ENCODE measurements at places on chromosomes 3 and 15.

DNA sequence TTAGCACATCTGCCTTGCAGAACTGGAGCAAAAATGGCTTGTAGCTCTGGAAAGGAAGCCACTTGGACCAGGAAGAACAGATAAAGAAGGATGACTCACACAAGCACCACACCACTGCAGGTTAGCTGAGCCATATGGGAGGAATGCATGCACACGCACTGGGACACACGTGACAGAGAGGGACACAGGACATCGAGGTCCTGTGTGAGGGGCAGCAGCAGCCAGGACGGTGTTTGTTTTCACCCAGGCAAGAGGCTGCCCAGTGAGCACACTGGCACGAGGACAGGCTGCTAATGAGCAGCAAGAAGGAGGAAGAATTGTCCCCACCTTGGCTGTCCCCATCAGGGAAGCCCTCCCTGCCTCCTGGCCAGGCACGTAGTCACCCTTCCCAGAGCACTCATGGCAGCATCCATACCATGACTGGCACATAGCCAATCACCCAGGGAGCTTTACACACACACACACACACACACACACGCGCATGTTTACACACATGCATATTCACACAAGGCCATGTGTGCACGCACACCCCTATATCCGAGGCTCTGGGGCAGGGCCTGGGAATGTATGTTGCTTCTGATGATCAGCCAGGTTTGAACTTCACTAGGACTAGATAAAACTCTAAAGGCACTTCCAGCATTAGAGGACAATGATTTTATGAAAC, 24.0 kb upstream of the SPTBN5 start:
- DNase-seq, result peak; percentile 75

- DNase-seq, result no peak
These were observed 632.2 kb downstream of the MAGI1 start for GRCh38 chr3:65406470-65406869.

DNA sequence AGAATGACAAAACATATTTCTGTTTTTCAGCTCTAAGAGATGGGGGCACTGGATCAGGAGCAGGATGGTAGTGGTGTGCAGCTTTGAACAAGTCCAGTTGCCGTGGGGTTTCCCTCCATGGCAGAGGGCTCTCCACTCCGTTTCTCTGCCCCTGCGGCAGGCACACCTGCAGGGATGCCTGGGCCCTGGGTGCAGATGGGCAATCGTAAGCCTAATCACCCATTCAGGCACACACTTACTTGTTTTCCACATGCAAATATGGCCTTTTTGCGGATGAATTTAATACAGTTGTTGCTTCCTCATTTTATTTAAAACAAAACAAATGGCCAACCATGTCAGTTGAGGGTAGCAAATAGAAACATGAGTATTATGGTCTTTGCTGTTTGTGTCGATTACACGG, 85.1 kb downstream of the LPP start:
- no peak for DNase-seq

- no peak for DNase-seq
These were observed 79.9 kb downstream of the NR2F2 start for GRCh38 chr15:96410175-96411055.

DNA sequence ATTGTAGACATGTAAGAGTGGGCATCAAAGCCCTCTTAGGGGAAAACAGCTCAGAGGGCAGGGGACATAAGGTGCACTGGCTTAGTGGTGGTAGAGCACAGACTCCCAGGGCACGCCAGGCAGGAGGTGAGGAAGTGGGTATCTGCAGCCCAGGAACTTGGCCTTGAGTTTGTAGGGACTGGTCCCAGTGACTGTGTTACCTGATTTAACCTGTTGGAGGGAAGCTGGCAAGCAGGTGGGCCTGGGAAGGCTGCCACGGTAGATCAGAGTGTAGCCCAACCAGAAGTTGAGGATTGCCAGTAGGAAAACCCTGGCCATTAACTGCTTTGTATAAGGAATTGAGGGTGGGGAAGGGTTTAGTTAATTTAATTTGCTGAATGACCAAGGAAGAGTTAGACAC, 417.5 kb upstream of the C2CD4B start:
- DNase-seq, result no peak

DNA sequence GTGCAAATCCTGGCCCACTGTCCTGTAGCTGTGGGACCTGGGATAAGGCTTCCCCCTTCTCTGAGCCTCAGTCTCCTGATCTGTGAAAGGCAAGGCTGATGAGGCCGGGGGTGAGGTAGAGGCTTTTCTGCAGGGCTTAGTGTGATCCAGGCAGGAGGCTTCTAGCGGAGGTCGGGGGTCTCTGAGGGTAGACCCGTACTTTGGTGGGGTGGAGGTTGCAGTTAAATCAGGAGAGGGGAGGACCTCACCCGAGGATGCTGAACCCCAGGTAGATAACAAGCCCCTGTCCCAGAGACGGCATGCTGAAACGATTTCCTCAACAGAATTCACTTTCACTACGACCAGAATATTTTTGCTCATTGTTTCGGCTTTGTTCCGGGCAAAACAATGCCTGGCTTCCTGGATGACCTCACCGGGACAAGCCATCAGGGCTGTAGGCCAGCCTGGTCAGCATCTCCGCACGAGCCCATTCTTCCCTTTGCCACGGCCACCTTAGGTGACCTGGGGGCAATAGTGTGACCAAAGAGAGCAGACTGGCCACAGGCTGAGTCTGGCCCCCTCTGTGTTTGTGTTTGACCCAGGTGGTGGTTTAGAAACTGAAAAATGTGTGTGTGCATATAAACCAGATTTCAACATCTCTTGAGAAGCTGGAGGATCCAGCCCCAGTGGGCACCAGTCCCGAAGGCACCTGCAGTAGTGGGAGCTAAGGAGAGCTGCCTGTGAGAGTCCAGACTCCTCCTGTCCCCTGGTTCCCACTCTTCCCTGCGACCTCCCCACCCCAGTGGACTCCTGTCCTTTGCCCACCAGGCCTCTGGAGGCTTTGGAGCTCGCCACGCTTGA, 33.0 kb downstream of the SLC6A6 start:
- DNase-seq, result peak; percentile 92

DNA sequence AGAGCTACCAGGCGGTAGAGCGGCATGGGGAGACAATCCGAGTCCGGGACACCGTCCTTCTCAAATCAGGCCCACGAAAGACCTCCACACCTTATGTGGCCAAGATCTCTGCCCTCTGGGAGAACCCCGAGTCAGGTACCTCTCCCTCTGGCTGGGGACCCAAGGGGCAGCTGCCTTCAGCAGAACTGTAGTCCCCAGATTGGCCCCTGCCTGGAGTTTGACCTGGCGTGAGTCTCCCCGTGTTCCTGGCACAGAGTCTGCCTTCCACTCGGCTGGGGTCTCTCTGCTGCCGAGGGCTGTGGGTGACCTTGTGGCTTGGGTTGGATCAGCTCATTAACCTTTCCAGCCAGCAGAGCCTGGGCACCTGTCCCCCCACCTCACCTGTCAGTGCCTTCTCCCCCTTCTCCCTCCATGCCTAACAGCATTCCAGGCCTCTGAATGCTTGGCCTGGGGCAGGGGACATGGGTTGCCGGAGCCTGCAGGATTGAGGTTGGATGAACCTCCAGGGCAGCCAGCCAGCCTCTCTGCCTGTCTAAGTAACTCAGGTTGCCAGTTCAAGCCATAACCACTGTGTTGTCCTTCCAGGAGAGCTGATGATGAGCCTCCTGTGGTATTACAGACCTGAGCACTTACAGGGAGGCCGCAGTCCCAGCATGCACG, 6.8 kb upstream of the CHST14 start:
- no peak for DNase-seq

- DNase-seq, result no peak
These were observed 629.1 kb downstream of the MECOM start for GRCh38 chr3:169034401-169034800.

GRCh38 chr15:97023488-97023844, 693.0 kb downstream of the NR2F2 start:
- no peak for DNase-seq

DNA sequence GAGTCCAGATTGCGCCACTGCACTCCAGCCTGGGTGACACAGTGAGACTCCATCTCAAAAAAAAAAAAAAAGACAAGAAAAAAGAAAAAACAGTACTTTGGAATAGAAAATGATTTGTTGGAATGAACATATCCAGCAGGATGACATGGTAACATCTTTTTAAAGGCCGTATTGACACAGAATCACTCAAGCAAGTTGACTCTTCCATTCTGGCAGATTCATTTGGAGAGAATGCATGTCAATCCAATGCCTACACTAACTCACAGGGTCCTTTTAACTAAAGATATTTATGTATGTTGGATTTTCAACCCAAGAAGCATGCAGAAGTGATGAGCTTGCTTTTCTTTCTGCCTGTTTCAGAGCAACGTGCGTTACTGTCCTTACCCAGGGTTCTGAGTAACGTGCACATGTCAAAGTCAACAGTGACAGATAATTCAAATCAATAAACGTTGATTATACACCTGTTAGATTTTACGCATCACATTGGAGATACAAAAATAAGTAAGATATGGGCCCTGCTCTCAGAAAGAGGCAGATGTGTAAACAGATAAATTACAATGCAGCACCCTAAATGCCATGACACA, 77.1 kb upstream of the FNDC3B start:
- DNase-seq, result no peak

- DNase-seq, result no peak
These were observed 70.0 kb upstream of the CBLB start for GRCh38 chr3:105938806-105939205.

GRCh38 chr3:149603126-149604074, 54.4 kb downstream of the WWTR1 start:
- DNase-seq, result no peak

DNA sequence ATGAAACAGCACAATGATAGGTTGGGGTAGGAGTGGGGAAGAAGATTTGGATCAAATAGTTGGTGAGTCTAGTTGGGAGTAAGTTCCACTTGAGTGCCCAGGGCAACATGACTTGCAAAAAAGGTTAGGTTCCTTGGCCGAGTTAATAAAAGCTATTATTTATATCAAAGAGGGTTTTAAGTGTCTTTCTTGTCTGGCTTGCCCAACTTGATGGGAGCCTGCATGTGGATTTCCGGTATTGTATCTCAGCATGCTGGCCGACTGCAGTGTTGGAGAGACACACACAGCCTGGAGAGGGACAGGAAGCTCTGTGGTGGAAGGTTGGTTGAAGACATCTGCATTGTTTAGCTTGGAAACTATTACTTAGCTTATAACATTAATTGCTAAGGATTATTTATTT, 449.5 kb upstream of the TBL1XR1 start:
- no peak for DNase-seq

- no peak for DNase-seq
These were observed 1476.9 kb downstream of the SI start for GRCh38 chr3:163601426-163601825.

DNA sequence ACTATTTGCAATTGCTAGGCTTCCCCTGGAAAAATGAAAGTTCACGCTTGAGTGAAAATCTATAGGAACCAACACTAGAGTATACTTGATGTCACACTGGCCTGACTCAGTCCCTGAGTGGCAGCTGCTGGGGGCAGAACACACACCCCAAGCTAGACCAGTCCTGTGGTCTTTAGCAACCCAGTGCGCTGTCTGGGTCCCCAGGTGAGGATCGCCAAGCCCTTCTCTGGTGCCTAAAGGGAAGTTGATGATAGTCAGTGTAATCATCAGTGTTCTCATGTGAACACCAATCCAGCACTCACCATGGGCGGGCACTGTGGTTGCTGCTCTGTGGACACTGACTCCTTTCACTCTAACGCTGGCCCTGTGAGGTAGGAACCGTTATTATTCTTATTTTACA, 11.2 kb downstream of the ALDH1A3 start:
- no peak for DNase-seq

- DNase-seq, result no peak
These were observed 3.5 kb upstream of the POPDC2 start for GRCh38 chr3:119663885-119664284.

GRCh38 chr3:179796421-179796820, 143.6 kb downstream of the USP13 start:
- DNase-seq, result no peak

DNA sequence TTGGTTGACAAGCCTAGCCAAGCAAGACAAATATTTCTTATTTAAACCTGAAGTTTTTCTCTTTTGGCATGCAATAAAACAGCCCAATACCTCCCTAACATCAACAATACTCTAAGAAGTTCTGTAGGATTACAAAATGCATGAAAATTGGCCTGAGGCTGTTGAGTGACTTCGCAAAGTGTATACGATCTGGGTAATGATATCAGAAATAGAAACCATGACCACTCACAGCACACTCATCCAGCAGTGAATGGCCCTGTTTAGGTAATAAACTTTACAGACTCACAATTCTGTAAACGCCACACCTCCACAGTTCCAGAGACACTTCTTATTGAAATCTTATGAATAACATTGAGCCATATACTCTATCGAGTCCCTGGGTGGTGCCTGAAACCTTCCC, 83.0 kb upstream of the NAALADL2 start:
- no peak for DNase-seq

DNA sequence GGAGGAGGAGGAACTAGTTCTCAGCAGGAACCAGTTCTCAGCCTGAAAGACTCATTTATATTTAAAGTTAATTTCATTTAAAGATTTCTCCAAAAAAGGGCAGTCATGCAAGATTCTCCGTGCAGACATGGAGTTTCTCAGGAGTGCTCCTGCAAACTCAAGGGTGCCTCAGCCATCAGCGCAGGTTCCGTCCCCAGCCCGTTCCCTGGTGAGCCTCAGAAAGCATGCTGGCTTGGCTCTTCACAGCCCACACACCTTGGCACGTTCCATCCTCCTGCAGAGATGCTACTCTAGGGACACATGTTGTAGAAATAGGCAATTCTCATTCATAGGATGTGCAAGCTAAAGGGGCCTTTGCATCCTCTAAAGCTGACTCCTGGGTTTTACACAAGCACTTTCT, 123.0 kb downstream of the LIPC start:
- DNase-seq, result no peak

DNA sequence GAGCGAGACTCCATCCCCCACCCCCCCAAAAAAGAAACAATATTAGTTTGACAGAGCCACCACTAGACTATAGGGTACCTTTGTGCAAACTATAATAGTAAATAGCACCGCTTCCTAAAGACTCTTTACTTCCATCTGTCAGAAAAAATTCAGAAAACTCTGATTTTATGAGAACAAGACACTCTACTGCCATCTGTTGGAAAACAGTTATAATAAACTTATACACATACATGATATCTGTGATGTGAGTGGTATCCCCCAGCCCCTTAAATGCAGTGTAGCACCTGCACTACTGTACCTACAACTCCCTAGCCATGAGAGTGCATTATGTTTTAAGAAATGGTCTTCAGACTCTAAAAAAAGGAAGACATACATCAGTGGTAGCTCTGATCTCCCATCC, 47.1 kb upstream of the CTDSPL start:
- DNase-seq, result peak; percentile 31

- peak; percentile 91 for DNase-seq
These were observed 51.7 kb downstream of the TRANK1 start for GRCh38 chr3:36893137-36893557.

- DNase-seq, result no peak
These were observed 149.1 kb upstream of the SPRED1 start for GRCh38 chr15:38103564-38103963.

Data from kidney capillary endothelial cell (primary cell).